Daoy (cell line): ENCODE measurements at places on chromosomes 12 and 14.

- no peak for DNase-seq
These were observed 21.8 kb downstream of the FAM234B start for GRCh38 chr12:13066014-13066413.

GRCh38 chr12:53425515-53426150, 2.0 kb downstream of the AMHR2 start:
- DNase-seq = no peak

DNA sequence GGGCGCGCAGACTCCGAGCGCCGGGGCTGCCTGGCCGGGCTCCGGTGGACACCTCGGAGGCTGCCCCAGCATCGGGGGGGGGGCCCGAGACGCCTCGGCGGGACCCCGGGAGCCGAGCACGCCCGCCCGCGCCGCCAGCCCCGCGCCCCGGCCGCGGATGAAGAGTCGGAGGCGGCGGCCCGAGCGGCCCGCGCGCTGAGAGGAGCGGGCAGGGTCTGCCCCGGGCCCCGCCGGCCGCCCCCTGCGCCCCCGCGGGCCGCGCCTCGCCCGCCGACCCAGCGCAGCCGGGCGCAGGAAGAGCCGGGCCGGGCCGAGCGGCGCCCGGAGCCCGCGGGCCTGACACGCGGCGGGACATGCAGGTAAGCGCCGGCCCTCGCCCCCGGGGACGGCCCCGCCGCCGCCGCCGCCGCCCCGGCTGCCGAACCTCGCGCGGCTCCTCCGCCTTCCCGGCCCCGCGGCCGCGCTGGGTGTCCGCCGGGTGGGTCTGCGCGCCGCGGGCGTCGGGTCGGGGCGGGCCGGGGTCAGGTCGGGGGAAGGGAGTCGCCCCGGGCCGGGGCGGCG, 63.7 kb downstream of the FBXL14 start:
- DNase-seq = no peak

GRCh38 chr14:34665785-34666435, 36.0 kb upstream of the SNX6 start:
- peak; percentile 74 for DNase-seq

DNA sequence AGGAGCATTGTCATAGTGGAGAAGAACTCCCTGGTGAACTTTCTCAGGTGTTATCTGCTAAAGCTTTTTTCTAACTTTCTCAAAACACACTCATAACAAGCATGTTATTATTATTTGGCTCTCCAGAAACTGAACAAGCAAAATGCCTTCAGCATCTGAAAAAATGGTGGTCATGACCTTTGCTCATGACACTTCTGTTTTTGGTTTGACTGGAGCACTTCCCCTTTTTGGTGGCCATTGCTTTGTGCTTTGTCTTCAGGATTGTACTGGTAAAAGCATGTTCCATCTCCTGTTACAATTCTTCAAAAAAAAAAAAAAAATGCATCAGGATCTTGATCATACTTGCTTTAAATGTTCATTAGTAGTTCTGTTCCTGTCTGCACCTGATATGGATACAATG, 1241.6 kb upstream of the USP15 start:
- DNase-seq = no peak

GRCh38 chr12:66964629-66965028, 285.8 kb upstream of the GRIP1 start:
- DNase-seq = peak; percentile 70

DNA sequence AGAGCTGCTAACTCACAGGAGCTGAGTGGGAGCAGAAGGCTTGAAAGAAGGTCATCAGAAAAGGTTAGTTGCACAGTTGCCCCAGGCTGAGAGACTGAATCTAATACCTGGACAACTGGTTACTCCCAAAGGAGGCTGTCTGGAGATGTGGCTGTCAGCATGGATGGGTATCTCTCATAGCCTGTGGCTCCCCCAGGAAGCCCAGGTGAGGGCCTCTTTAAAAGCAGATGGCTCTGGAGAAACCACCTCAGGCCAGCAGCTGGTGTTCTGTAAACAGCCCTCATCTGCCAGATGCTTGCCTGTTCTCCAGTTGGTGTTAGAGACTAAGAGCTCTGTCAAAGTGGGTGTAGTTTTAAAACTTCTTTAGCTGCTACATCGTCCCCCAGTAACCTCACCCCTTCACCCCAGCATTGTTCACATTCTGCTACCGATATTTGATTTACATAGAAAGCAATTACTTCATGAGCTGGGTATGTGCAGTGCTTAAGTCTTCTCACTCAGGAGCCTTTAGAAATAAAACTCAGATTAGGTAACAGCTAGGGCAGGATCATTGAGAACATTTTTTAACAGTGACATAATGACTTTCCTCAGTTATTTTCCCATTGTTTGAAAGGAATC, 25.8 kb downstream of the DACT1 start:
- DNase-seq = peak; percentile 67

DNA sequence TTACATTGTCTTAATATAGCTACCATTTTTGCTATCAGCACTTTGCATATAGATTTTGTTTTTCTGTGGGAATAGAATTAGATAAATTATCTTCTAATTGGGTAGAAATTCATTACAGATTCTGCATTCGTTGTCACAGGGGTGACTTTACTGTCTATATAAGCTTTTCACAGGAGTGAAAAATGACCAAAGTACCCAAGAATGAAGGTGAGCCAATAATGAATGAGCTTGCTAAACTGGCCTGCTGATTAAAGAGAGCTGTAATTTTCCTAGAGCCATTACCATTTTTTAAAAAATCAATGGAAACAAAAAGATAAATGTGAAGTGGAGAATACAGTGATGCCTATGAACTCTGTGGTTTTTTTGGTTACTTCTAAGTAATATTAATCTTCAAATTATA, 504.6 kb downstream of the RPL10L start:
- no peak for DNase-seq

GRCh38 chr12:13229504-13229903, 33.0 kb downstream of the EMP1 start:
- DNase-seq = no peak

DNA sequence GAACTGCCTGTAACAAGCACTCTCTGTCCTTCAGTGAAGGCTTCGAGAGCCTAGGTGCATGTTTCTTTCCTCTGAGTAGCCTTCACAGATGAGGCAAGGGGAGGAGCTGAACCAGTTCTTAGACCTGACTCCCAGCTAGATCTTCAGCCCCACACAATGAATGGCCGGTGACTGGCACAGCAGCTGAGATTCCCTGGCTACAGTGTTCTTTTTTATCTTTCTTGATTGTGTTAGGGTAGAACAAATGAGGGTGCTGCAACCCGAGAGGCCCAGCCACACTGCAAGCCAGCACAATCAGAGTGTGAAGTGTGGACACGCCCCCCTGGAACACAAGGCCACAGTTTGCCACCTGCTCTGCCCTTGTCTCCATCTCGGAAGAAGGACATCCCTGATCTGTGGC, 19.1 kb upstream of the COL2A1 start:
- DNase-seq = no peak

- DNase-seq = no peak
These were observed 40.2 kb downstream of the TEAD4 start for GRCh38 chr12:2999265-2999841.

GRCh38 chr14:64730061-64730440, 25.8 kb downstream of the PLEKHG3 start:
- no peak for DNase-seq

- no peak for DNase-seq
These were observed 108.0 kb downstream of the AEBP2 start for GRCh38 chr12:19547271-19547671.

GRCh38 chr12:99381992-99382391, 265.6 kb upstream of the GARIN6 start:
- no peak for DNase-seq

DNA sequence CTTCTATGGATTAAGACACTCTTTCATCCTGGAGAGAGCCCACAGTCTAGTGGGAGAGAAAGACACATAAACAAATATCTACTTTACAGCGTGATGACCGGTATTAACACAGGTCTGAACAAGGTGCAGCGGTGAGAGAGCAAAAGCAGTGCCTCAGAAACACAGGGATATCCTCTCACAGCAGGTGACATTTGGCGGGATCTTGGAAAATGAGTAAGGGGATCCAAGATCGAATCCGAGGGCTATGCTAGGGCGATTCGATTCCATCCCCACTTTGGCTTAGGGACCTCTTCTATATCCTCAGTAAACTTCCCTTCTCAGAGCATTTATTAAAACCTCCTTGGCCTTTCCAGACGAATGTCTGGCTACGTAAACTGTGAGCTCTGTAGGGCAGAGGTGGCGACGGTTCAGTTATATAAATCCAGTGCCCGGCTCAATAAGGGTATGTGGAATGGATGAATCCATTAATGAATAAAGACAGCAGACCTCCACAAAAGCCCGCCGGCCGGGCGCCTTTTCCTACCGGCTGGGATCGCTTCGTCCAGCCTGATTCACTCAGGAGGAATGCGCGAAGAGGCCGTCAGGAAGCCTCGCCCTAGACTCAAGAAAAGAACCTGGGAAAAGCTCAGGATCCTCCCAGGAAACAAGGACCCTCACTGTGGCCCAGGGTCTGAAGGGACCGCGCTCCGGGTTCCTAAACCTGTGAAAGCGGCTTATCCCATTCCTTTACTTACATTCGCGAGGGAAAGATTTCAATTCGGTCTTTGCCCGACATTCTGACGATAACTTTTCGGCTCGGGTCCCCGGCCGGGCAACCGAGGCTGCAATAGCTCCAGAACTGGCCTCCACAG, 455 bp downstream of the ATP6V1D start:
- DNase-seq = peak; percentile 57

DNA sequence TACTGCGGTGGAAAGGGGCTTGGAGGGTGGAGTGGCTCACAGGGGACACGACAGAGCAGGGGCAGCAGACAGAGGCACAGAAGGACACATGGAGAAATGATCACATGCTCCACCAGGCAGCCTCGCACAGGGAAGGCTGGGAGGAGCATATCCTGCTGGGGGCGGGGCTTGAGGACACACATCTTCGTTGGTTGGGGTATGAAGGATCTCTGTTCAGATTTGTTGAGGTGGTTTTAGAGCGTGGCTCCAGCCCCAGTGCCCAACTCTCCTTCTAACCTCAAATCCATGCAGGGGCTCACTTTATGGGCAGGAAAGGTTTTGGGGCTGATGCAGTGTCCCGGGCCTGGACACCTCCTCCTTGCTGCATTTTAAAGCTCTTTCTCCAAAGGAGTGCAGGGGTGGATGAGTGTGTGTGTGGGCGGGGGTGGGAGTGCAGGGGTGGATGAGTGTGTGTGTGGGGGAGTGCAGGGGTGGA, 733 bp upstream of the P3H3 start:
- DNase-seq = peak; percentile 92

DNA sequence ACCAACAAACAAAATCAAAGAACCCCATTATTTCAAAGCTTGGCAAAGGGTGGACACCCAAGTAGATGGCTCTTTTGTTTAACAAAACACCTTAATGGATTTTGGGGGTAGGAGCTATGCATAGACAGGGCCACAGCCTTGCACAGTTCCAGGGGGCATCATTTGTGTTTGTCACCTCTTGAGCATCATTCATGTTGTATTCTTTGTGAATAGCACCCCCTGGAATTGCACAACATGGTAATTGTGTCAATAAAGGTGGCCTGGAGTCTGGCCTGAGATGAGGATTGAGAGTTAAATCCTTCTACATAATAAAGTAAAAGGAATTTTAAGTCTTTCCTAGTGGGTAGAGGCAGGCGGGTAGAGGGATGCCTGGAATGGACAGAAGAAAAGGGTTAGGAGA, 3.3 kb upstream of the FRS2 start:
- DNase-seq = no peak

DNA sequence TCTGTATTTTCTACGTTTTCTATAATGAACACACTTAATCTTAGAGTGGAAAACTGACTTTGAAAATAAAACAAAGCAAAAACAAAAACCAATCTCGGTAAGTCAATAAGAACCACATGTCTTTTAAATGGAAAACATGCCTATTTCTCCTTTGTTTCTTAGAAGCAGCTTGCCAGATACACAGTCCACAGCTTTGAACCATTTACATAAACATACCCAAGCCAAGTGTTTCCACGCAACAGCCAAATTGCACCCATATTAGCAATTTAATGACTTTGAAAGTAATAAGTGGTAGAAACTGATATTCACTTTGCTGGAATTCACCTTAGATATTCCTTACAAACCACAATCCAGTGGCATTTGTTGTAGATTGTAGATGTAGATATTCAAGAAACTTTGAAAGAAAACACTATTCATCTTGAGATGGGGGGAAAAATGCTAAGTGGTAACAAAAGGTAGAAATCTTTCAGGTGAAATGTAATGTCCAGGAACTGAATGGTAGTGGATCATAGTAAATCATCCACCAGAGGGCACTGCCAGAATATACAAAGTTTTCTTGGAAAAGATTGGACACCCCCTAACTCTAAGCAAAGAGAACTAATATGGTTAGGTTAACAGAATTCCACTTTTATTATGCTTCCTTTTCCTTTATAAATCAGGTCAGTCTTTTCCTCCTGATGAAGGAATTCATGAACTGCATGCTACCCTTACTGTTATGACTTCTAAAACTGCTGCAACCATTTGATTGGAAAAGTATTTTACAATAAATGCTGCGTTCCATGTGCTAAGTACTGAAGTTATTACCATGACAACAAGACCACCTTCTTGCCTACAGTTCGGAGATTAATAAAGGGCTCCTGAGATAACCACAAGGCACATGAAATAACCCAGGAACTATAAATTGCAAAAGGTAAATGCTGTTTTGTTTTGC, 69.8 kb downstream of the RERG start:
- DNase-seq = peak; percentile 20

GRCh38 chr12:5588176-5588575, 156.3 kb downstream of the NTF3 start:
- no peak for DNase-seq

GRCh38 chr14:105168496-105168978, at the start of gene JAG2:
TSS of gene JAG2 (minus strand) at chr14:105168776. CDS start at chr14:105168420, 356 bp downstream.
- DNase-seq = peak; percentile 84

DNA sequence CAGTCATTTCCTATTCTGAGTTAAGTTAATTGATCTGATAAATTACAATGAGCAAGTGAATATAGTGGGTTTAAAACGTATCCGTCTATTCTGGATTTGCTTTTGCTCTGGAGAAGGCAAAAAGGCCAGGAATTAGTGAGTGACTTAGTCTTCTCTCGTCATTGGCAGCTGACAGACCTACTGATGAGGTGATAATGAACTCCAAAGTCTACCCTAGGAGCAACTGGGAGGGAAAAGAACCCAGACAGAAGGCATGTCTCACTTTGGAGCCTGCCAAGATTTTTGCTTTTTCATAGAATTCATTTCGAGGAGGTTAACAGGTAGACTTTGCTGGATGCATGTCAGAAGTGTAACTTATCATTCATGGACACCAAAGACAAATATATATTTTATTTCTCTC, 270.3 kb downstream of the FBXL14 start:
- no peak for DNase-seq

DNA sequence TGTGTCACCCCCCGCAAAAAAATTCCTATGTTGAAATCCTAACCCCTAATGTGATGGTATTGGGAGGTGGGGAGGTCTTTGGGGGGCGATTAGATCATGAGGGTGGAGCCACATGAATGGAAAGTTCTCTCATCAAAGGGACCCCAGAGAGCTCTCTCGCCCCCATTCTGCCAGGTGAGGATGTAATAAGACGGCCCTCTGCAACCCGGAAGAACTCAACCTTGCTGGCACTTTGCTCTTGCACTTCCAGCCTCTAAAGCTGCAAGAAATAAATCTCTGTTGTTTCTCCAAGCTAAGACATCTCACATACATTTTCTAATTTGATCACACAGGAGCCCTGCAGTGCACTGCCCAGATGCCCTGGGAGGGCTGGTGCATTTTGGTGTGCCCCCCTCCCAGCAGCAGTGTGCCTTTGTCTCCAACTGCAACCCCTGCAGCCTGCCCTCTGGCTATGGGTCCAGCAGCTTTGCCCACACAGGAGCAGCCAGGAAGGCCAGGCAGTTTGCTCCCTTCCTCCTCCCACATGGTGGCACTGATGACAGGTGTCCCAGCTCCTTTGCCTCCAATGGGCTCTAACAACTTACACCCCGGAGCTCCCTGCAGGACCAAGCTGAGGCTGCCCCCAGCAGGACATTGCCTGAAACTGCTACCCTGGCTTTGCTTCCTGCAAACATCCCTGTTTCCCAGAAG, 59.3 kb downstream of the C14orf132 start:
- peak; percentile 81 for DNase-seq
